NB4 (cell line): ENCODE measurements at places on chromosomes 2 and 18.

DNA sequence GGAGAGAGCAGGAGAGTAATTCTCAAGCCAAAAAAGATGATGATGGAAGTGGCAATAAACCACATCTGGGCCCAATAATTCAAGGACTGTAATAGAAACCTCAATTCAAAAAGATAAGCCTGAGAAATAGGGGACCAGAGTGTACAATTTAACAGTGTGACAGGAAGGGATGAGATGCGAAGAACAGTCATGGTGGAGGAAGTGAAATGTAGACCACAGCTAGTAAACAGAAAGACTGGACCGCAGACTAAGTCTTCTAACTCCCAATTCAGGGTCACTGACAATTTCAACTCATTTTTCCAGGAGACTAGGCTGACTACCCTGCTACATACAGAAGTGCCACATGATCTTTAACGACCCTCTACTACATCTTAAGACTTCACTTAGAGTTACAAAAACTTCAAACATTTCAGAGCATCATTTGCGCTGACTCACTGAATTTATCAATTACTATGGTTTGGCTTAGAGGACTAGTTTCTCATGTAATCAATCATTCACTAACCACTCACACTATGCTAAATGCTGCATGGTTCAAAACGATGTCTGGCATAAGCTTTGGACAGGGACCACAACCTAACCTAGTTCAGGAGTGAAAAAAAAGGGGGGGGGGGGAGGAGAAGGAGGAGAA, 9.0 kb downstream of the CUL3 start:
- peak; percentile 33 for DNase-seq

DNA sequence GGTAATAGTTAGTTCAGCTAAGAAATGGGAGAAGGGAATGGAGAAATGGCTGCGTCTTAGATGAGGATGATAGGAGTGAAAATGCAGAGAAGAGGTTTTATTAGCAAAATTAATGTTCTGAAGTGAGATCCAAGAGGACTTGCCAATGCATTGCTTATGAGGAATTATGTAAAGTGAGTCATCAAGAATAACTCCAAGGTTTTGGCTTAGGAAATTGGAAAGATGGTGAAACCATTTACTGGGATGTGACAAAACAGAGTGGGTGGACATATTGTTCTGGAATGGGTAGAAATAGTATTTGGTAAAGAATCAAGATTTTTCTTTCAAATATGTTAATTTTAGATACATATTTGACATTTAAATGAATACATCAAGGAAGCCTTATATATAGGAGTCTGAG, 306.6 kb upstream of the CYRIA start:
- no peak for DNase-seq

GRCh38 chr2:151189125-151189524, 72.5 kb downstream of the RBM43 start:
- no peak for DNase-seq

- DNase-seq = no peak
Measured at GRCh38 chr18:23938043-23938756, 76.4 kb upstream of the TTC39C start.

- DNase-seq = no peak
Measured at GRCh38 chr2:10576456-10576855, 113.3 kb downstream of the NOL10 start.

GRCh38 chr18:73124175-73124574, 256.4 kb upstream of the NETO1 start:
- no peak for DNase-seq

GRCh38 chr2:27033253-27033852, 588 bp downstream of the TMEM214 start:
- no peak for DNase-seq

- no peak for DNase-seq
Measured at GRCh38 chr18:5145168-5145825, 51.8 kb downstream of the AKAIN1 start.

- no peak for DNase-seq
Measured at GRCh38 chr2:192035731-192036442, 158.8 kb downstream of the TMEFF2 start.

GRCh38 chr2:189836644-189837043, 52.4 kb downstream of the PMS1 start:
- no peak for DNase-seq

DNA sequence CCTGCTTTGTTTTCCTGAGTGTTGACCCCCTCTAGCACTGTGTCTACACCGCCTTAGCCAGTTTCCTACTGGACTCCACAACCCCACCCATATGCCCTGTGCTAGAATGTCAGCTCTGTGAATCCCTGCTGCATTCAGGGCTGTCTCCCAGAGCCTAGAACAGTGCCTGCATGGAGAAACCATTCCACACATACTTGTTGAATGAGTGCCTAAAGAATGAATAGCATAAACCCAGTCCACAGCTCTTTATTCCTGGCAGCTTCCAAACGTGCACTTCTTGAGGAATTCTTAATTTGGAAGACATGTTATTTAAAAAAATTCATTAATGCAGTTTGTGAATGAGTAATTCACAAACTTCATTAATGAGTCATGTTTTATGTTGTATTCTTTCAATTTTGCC, 6.5 kb upstream of the NAPG start:
- DNase-seq = no peak

DNA sequence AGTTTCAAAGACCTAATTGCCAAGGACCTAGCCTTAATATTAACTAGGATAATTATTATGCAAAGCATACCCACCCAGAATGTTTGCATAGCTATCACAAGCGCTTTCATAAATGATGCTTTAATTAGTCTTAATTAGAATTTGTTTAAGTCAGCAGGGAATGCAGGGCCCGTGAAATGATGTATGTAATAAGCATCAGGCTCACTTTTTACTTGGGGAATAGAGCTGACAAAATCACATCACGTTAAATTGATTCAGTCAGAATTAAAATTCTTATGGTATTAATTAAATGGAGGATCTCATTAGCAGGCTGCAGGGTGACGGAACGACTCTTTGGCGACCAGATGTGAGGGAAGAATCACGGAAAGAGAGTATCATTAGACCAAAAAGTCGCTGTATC, 264.5 kb downstream of the GPD2 start:
- no peak for DNase-seq

GRCh38 chr2:225993430-225993829, 593.9 kb downstream of the NYAP2 start:
- no peak for DNase-seq

DNA sequence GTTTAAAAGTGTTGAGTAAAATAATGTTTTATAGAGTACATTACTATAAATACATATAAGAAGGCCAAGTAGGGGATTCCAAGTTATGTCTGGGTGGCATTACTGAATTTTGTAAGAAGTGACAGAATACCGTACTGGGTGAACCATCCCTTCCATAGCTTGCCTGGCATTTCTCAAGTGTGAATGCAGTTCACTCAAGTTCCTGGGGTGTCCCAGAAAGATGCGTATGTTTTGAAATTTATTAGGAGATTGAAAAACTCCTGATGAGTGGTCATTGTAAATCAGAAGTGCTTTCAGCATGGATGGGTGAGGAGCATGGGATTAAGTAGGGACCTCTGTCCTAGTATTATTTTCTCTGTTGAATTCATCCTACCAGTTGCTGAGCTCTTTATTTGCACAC, 103.2 kb downstream of the VAPA start:
- DNase-seq = no peak

DNA sequence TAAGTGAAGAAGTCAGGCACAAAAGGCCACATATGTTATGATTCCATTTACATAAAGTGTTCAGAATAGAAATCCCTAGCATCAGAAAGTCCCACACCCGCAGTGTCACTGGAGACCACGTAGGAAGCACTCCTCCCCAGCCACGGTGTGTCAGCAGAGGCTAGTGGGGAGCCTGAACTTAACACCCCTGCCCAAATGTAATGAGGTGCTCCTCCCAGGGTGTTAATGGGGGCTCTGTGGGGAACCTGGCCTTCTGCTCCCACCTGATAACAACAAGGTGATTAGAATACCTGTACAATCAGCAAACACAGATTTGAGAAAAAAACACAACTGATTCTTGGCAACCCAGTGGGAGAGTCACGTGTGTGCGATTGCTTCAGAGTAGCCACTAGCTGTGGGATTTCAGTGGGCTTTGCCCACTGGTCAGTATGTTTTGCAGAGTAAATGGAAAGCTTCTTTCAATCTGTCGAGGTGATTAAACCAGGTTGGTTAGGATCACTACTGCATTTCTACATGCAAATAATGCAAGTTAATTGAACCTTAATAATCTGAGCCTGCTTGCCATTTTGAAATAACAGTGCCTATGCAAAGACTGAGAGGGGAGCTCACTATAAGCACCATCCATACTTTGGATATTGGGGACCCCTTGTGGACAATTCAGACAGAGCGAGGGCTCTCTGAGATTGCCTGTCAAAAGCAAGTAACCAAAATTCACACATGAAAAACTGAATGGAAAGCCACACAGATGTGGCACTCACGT, 20.6 kb upstream of the ATRAID start:
- peak; percentile 76 for DNase-seq

- DNase-seq = no peak
Measured at GRCh38 chr2:39930175-39930917, 151.3 kb upstream of the THUMPD2 start.

GRCh38 chr2:24702800-24703199, 90.4 kb downstream of the PTRHD1 start:
- DNase-seq = no peak

- DNase-seq = no peak
Measured at GRCh38 chr2:222269132-222269531, 29.7 kb downstream of the PAX3 start.

DNA sequence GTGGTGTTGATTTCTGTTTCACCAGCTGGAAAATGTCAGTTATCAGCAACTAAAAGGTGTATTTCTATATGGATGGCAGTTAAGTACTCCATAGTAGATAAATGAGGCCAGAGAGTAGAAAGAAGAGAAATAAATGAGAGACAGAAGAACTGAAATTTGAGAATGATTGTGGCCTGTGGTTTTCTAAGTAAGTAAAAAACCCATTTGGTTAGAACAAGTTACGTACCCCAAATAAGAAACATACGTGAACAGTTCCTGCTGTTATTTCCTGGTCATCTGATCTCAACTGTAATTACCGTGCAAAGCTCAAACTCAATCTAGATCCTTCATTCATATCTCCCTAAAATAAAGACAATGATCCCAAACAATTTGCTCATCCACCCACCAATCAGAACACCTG, 181.3 kb downstream of the PID1 start:
- no peak for DNase-seq

GRCh38 chr2:46163804-46164528, 133.2 kb upstream of the EPAS1 start:
- no peak for DNase-seq

DNA sequence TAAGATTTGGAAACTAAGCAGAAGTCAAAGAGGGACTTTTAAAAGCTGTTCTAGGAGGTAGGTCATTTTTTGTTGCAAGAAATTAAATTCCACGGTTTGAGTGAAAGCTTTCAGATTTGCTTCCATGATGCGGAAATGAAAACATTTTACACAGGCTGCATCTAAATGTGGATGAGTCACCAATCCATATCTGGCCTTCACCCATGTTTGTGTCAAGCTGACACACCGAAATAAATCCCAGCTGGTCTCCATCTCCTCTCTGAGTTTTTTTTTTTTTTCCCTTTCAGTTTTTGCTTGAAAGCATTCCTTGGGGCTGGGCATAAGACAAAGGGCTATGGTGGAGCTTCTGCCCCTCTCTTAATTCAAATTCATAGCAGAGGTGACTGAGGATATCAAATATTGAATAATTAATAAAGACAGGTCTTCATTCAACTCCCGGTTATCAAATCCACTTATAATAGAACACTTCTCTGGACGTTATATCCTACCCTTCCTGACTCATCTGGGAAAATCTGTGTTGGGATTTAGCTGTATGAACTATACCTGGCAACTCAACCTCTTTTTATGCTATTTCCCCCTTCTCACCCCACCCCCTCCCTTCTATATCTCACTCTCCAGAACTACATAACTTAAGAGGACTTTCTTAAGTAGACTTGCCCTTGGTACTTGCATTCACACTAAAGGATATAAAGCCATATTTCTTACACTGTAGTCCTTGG, 558.3 kb upstream of the GCFC2 start:
- no peak for DNase-seq

GRCh38 chr2:196601430-196602306, 37.8 kb upstream of the CCDC150 start:
- no peak for DNase-seq

- DNase-seq = no peak
Measured at GRCh38 chr2:55482186-55482884, 37.2 kb upstream of the CFAP36 start.

DNA sequence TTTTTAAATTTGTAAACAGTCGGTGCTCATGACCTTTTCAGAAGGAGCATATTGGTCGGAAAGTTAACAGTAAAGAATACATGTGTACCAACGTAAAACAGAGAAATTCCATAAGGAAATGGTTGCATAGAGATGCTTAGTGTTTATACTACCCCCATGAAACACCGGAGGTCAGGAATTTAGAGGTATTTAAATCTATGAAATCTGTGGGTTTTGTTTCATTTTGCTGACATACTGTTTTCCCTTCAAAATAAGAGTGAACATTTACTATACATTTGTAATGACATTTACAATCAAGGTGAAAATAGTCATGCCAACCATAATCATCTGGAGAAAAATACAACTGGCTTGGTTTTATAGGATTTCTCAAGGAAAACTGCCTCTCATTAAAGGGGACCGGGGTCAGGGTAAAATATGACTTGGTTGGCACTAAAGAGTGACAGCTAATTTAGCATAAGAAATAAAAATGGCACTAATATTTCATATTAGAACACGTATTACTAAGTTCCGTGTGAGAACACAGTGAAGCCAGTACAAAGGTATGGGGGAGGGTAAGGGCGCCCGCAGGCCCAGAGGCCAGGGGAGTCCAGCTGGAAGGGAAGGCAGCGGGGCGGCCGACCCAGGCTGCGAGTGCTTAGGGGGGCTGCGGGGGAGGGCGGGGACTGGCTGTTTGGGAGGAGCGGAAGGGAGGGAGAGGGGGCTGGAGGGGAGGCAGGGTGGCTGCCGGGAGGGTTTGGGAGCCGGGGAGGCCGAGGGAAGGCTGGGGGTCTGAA, 1.1 kb upstream of the RNU4ATAC start:
- peak; percentile 88 for DNase-seq

DNA sequence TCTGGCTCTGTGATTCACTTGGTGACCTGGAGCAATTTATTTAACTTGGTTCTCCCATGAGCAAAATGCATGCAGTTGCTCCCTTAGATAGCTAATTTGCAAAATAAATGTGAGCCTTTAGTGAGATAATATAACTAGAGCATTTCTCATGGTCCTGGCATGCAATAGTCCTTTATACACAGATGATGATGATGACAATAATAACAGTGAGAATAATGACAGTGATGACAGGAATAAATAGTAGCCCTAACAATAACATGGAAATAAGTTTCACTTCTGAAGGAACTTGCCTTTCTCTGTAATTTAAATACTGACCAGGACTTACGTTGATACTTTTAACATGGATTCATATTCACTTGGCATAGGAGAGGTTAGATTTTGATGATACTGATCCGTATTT, 49.2 kb downstream of the LPIN1 start:
- DNase-seq = no peak

DNA sequence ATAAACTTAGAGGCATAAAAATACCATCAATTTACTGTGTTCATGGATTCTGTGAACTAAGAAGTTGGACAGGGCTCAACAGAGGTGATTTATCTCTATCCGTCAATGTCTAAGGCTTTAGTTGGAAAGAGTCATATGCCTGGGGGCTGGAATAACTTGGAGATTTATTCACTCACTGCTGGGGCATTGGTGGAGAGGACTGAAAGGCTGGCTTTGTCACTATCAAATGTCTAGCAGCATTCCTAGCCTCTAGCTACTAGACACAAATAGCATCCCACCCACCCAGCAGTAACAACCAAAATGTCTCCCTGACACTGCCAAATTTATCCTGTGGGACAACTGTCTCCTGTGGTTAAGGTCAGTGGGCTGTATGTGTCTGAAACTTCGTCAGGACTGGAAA, 71.0 kb downstream of the EVA1A start:
- no peak for DNase-seq

GRCh38 chr2:118168615-118169014, 80.3 kb downstream of the INSIG2 start:
- no peak for DNase-seq
